Activated CD8-positive, alpha-beta T cell treated with anti-CD3 and anti-CD28 coated beads for 36 hours (primary cell): ENCODE measurements at places on chromosomes 2 and 18. TPM values are rescaled to one million over a fixed set of nuclear protein-coding genes. Genes with fewer than 3 reads are reported as not detected.

- DNase-seq: no peak
Observed at GRCh38 chr2:83817511-83817910, 641.6 kb downstream of the SUCLG1 start.

DNA sequence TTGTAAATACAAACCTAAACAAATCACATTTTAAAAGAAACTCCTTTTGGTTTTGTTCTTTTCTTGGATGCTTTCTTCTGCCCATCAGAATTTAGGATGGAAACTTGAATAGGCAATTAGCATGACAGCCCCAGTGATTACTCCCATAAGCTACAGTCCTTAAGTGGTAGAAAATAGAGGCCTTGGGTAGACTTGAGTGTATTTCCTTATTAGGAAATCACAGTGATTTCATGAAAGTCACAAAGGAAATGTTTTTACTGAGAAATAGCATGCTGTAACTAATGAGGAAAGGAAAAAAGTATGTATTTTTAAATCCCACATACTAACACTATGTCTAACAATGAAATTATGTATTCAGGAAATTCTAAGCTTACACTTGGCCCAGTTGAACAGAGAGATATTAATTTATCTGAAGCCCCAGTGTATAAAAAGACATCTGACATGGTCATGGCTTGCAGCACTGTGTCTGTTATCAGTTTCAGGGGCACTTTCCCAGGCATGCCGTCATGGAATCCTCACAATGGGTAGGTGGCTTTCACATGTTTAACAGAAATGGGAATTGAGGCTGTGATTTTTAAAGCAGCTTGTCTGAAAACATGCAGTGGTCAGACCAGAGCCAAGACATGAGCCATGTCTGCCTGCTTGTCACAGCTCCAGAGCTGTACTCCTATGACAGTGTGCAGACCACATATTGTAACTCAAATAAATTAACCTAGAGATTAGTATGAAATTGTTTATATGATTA is 79.7 kb upstream of the TRIB2 start:
- DNase-seq: no peak

DNA sequence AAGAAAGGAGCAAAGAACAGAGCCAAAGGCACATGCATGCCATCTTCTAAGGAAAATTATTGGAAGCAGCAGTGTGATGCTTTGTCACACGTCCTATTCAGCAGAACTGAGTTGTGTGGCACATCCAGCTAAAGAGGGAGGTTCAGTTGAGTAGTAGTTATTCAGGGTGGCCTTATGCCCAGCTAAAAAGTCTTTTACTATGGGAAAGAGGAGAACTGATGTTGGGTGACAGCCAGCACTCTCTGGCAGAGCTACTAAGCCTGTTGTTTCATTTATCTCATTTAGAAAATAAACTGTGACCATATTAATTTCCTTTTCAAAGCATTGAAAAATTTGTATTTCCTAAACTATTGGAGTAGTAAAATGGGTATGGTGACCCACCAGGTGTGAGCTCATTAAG is 18.5 kb downstream of the ITGA6 start:
- no peak for DNase-seq

- no peak for DNase-seq
Observed at GRCh38 chr18:45350404-45351156, 264.7 kb upstream of the SLC14A2 start.

- DNase-seq: no peak
Observed at GRCh38 chr2:99659874-99660273, 170.1 kb upstream of the REV1 start.

GRCh38 chr2:52473526-52473925 is 1294.1 kb upstream of the CHAC2 start:
- no peak for DNase-seq

DNA sequence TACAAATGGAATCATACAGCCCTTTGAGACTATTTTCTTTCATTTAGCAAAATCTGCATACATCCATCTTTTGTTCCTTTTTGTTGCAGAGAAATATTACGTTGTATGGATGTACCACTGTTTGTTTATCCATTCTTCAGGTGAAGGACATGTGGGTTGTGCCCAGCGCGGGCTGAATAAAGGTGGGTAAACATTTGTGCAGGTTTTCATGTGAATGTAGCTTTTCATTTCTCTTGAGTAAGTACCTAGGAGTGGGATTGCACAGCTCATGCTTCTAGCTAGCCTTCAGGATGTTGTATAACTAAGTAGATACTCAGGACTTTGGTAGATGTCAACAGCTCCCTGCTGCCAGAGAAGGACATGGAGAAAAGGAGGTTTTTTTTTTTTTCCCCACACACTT is 50.6 kb upstream of the SPRED2 start:
- no peak for DNase-seq

- DNase-seq: no peak
Observed at GRCh38 chr2:211829725-211830124, 708.9 kb downstream of the ERBB4 start.

DNA sequence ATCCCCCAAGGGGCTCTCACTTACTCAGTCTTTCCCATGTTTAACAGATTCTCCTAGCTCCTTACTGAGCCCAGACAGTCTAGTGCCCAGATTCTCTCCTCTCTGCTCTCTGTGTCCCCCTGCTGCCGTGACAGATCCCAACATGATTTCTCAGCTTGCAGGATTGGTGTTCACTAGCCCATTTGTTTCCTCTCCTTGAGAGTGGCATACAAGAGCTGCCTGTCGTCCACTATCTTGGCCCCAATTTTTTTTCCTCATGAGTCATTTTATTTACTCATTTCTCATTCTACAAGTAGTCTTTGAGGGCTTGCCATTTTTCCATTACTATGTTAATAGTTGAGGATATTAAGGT is 199.9 kb upstream of the FN1 start:
- no peak for DNase-seq

DNA sequence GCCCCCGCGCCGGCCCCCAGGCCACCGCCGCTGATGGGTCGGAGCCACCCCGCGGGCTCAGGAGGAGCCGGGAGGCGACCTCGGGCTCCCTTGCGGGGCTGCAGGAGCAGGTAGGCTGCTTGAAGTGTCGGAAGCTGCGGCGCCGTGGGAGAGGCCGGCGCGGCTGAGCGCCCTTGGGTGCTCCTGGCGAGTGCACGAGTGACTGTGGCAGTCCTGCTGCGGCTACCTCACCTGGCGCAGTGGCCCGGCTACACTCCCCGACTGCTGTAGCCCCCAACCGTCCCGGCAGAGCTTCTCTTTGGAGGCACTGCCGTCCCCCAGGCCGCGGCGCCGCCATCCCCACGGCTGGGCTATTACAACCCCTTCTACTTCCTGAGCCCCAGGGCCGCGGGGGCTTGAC is 10.0 kb upstream of the LYPD6 start:
- DNase-seq: no peak

DNA sequence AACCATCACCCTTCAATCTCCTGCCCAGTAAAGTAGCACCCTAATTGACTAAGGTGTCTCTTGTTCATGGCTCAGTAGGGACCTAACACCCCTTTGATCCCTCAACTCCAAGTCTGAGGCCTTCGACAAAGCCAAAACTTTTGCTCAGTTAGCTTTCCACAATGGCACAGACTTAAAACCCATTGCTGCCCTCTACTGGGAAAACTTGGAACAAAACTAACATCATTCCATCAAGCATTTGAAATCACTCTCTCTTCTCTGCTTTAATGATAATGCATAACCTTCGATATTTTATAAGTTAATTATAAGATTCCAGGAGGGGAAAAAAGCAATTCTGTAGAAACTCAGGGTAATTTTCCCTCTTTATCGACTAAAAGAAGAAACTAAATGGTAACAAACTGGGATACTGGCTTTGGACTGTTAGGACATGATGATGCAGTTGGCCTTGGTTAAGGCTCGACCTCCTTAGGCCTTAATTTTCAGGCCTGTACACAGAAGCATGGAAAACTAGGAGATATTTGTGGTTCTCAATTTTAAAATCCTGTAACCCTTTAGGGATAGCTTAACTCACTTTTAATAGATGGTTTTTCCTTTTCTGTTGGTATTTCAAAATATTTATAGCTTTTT is 127.8 kb downstream of the STK39 start:
- peak; percentile 28 for DNase-seq

Gene CTAGE1
- total RNA-seq: not detected

Gene BMP10
- not detected for total RNA-seq

Gene HOXD1
- total RNA-seq: not detected
